Stimulated activated CD4-positive, alpha-beta T cell treated with anti-CD3 and anti-CD28 coated beads, Interleukin-12 subunit alpha, Interleukin-12 subunit beta, amount 100 ng/mL, for 24 hours (primary cell): ENCODE measurements at places on chromosomes 2 and 18.

- DNase-seq = no peak
Measured at GRCh38 chr2:9673914-9674481, 43.2 kb upstream of the YWHAQ start.

DNA sequence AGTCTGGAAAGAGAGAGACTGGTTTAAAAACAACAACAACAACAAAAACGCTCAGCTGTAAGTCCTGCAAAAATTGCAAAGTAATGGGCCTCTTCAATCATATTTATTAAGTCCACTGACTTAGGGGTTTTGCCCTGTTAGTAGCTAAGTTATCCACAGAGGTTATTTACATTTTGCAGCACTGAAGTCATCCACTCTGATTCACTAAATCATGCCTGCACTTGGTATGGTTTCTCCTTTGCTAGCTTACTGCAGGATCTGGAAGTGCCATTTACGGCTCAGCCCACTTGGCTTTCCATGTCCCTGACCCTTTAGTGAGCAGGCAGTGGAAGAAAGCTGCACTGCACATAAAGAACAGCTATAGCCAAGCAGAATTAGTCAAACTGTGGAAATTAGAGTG, 484.4 kb downstream of the NRXN1 start:
- DNase-seq = no peak

GRCh38 chr2:7618031-7618430, 700.8 kb downstream of the RNF144A start:
- no peak for DNase-seq

DNA sequence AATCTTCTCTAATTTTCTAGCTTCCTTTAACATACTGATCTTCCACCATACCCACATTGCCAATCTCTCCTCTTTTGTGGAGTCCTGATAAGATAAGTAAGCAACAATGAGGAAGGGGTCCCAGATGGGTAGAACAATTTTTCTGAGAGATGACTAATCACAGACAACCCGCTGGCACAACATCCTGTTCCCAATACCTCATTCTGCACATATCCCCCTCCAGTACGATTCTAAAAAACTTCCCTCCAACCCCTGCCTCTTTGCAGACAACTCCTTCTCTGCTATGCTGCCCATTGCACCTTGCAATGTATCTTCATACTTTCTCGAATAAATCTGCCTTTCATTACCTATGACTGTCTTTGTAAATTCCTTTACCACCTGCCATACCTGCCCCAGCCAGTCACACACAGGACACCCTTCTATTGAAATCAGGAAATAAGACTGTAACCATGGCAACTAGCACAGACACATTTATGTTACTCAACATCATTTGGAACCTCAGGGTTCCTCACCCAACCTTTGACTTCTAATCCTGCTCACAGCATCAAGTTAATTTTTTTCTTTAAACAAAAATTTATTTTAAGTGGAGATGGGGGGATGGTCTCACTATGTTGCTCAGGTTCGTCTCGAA, 7.4 kb upstream of the EXOC6B start:
- no peak for DNase-seq

GRCh38 chr2:176826356-176826755, 386.2 kb upstream of the HNRNPA3 start:
- no peak for DNase-seq

DNA sequence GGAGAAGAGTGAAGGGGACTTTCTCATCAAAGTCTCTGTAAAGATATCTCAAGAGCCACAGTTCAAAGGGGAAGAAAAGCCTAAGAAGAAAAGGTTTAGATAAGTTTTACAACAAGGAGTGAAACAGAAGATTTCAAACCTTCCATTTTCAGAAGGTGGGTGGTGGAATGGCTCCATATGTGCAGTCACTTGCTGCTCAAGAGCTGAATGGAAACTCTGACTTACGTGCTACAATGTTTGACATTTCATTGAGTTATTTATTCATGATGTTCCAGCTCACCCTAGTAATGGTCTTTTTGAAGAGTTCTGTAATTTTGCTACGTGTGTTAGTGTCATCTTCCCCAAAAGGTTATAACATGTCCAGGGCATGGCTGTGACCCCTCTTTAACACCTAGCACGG, 21.7 kb downstream of the LCT start:
- no peak for DNase-seq

DNA sequence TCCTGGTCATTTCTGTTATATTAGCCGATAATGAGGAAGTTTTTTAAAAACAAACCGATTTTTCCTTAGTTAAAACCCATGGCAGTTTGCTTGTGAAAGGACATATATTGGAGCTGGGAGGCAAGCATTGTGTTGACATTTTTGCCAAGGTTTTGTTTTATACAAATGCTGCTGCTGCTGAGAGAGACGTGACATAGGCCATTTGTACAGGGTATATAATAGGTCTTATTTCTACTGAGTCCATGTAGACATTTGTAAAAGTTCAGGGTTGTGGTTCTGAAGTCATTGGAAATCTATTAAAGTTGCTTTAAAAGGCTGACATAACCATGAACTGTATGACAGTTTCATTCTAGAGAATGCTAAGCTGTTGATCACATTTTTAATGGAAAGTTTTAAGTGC, 424.0 kb upstream of the FANCL start:
- DNase-seq = no peak

DNA sequence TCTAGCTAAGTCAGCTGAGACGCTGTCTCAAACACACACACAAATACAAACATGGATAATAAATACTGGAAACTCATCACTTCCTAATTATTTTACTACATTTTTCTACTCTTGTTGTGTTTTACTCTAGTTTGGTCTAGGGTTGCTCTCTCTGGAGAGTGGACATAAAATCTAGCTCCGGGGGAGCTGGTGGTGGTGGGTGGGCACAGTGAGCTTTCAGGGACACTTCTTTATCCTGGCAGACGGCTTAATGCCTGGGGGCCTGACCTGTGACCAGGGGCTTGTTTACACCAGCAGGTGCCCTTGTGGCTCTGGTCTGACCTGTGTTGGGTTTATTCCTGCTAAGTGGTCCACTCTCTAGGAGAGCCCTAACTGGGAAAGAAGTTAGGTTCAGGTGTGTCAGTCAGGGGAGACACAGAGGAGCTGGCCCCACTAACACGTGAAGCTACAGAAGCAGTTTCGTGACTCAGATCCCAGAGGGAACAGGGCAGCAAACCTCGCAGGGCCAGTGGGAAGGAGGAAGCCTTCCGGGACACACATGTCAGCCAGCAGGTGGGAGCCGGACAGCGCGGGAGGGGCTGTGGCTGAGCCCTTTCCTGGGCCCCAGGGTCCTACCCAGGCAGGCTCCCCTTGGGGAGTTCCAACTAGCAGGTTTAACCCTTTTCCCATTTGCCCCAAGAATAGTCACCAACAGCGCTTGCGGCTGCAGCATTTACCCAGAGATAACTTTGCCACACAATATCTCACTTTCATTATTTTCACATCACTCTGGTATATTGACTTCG, 22.5 kb upstream of the BOK start:
- DNase-seq = no peak

DNA sequence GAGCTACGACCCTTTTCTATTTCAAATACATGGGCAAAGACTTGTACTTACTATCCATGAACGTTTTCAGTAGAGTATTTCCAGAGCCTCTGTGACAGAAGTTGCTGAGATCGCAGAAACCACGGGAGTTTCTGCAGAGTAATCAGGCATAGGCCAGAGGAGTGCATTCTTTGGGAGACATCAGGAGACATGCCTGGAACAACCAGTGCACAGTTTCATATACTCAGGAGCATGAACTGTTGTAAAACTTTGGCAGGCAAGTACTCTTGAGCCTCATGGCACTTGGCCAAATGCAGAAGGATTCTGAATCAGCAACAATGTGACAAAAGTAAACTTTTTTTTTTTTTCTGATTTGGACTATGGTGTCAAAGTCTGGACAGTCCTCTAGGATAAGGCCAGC, 307.1 kb downstream of the GRB14 start:
- DNase-seq = no peak

- no peak for DNase-seq
Measured at GRCh38 chr2:5926871-5927512, 234.8 kb downstream of the SOX11 start.

GRCh38 chr2:221502270-221503010, 69.7 kb downstream of the EPHA4 start:
- no peak for DNase-seq
